ENCODE measurements at places on chromosomes 5 and 9. TPM values are rescaled to one million over a fixed set of nuclear protein-coding genes. Genes with fewer than 3 reads are reported as not detected.

- H3K27ac ChIP-seq, result no peak overlapping the region
- no peak overlapping the region for H3K4me3 ChIP-seq
- no peak for DNase-seq
- no peaks in the 10 kb centered on the region for H3K27me3 ChIP-seq
- no peaks in the 10 kb centered on the region for H3K4me1 ChIP-seq
Measured at GRCh38 chr5:101024299-101024698, 121.2 kb upstream of the ST8SIA4 start.

DNA sequence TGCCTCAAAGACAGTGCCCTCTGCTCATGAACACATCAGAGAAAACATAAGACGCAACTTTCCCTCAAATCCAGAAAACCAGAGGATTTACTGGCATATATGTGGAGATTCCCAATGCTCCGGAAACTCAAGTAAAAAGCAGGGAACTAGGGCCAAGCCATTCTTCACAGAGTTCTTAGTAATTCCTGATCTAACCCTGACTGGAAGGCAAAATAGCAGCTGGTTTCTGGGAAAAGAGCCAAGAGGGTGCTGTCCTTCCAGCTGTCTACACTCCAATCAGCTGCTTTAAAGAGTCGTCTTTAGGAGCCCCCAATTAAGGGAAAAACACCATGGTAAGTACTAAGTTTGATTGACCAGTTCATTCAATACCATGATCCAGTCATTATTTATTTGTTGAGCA, 49.6 kb downstream of the GNA14 start:
- no peaks in the 10 kb centered on the region for H3K27me3 ChIP-seq
- DNase-seq, result no peak
- H3K27ac ChIP-seq, result no peak overlapping the region
- no peaks in the 10 kb centered on the region for H3K4me1 ChIP-seq
- no peaks in the 10 kb centered on the region for H3K36me3 ChIP-seq
- H3K4me3 ChIP-seq, result no peak overlapping the region

DNA sequence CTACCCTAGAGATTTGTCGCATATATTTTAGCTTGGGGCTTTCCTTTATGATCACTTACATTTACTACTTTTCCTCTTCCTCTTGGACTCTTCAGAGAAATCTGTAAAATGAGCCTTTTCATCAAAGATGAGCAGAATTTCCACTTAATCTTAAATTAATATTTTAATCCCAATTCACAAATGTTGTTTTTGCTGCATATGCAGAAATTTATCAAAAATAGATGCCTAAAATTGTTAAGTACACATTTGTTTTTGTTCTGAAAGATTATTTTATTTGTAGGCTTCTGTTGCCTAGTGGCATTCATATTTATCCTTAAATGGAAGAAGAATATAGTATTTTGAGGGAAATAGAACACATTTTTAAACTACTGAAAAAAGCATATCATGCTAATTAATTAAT, 168.6 kb downstream of the CDH9 start:
- H3K27me3 ChIP-seq, result no peaks in the 10 kb centered on the region
- no peak overlapping the region for H3K27ac ChIP-seq
- H3K4me1 ChIP-seq, result no peaks in the 10 kb centered on the region

GRCh38 chr5:96031811-96032261, 70.2 kb upstream of the ELL2 start:
- no peaks in the 10 kb centered on the region for H3K4me1 ChIP-seq
- DNase-seq, result no peak
- no peaks in the 10 kb centered on the region for H3K36me3 ChIP-seq

DNA sequence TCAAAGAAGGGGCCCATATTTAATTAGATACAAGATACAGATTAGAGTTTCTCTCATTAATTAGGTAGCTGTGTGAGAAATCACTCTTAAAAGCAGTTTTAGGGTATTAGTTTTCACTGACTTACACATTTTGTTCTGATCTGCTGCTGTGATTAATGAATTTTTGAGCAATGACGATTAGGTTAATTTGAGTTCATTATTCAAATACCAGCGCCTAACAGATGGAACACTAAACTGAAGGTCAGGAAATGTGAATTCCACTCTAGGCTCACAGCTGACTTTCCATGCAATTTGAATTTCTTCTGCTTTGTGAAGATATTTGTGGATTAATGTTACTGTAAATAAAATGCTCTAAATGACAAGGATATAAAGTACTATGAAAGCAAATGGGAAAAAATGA, 380.6 kb downstream of the ADGRV1 start:
- H3K27me3 ChIP-seq, result no peaks in the 10 kb centered on the region
- DNase-seq, result no peak
- H3K27ac ChIP-seq, result no peak overlapping the region
- peaks cover 3% of the 10 kb centered on the region for H3K4me1 ChIP-seq

GRCh38 chr5:111869681-111870080, 112.7 kb upstream of the NREP start:
- H3K4me1 ChIP-seq, result no peaks in the 10 kb centered on the region
- no peak for DNase-seq
- H3K4me3 ChIP-seq, result no peak overlapping the region
- no peak overlapping the region for H3K27ac ChIP-seq
- H3K36me3 ChIP-seq, result no peaks in the 10 kb centered on the region
- H3K27me3 ChIP-seq, result no peaks in the 10 kb centered on the region

The WASHC1 gene
- 22.0 TPM for total RNA-seq

The MYMK gene
- not detected for total RNA-seq

The VPS13A gene
- 18.8 TPM for total RNA-seq

The BTNL9 gene
- total RNA-seq, result 50.7 TPM

The ZNF79 gene
- 6.3 TPM for total RNA-seq
